ENCODE measurements at places on chromosomes 11 and 22. TPM values are rescaled to one million over a fixed set of nuclear protein-coding genes. Genes with fewer than 3 reads are reported as not detected.

- H3K27me3 ChIP-seq: no peaks in the 10 kb centered on the region
- no peak overlapping the region for H3K27ac ChIP-seq
These were observed 54.5 kb downstream of the PACS1 start for GRCh38 chr11:66124564-66124963.

DNA sequence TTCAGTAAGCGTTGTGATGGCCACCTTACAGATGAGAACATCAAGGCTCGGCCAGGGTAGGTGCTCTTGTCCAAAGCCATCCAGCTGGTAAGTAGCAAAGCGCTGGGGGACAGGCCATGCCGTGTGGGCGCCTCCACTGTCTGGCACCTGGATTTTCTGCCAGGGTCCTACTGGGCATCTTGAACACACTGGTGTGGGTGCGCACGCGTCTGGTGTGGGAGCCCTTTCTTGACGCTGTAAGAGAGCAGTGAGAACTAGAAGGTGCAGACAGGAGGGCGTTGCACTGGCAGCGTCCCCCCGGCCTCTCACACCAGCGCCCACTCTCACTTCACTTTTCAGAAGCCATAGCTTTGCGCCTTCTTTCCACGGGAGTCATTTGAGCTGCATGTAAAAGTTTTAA is 296.6 kb downstream of the TBC1D22A start:
- no peak overlapping the region for H3K4me3 ChIP-seq
- H3K27ac ChIP-seq: peak overlapping the region; percentile 17
- H3K27me3 ChIP-seq: no peaks in the 10 kb centered on the region
- H3K4me1 ChIP-seq: no peaks in the 10 kb centered on the region
- no peak for DNase-seq
- H3K36me3 ChIP-seq: no peaks in the 10 kb centered on the region

Gene IL10RA
- 6.8 TPM for total RNA-seq

DNA sequence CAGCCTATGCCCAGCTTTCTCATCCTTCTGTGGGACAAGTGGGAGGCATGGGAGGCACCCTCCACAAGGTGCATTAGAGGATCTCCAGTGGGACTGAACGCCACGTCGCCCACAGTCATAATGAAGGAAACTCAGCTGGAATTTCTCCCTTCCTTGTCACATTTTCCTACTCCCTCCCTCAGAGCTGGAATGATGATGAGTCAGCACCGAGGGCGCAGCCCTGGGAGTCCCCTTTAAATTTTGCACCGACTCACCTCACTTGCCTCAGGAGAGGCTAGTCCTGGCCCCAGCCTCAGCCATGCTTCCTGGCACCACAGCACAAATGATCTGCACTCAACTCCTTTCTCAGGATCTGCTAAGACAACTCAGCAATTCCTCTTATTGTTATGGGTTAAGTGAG is 34.3 kb downstream of the DBX1 start:
- H3K27ac ChIP-seq: no peak overlapping the region
- no peaks in the 10 kb centered on the region for H3K27me3 ChIP-seq
- H3K4me3 ChIP-seq: no peak overlapping the region
- no peaks in the 10 kb centered on the region for H3K4me1 ChIP-seq
- no peaks in the 10 kb centered on the region for H3K36me3 ChIP-seq

DNA sequence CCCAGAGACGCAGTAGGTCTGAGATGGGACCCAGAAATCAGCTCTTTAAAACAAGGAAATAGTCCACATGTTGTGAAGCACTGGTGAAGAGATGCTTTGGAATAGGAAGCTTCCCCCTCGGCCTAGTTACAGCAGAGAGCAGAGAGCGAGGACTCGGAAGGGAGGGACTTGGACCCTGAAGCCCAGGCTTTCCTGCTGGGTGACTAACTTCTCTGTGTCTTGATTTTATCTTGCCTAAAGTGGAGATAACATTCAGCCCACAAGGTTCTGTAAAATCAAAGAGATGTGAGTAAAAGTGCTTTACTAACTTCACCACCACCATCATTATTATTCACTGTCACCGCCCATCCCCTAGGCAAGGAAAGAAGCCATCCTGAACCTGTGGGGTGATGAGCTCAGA is 58.4 kb downstream of the THAP12 start:
- H3K36me3 ChIP-seq: no peaks in the 10 kb centered on the region
- H3K27ac ChIP-seq: no peak overlapping the region
- DNase-seq: no peak
- no peak overlapping the region for H3K4me3 ChIP-seq
- peaks cover 5% of the 10 kb centered on the region for H3K4me1 ChIP-seq

- H3K27ac ChIP-seq: peak overlapping the region; percentile 75
- H3K4me1 ChIP-seq: peaks cover 11% of the 10 kb centered on the region
- DNase-seq: peak; percentile 47
- H3K27me3 ChIP-seq: no peaks in the 10 kb centered on the region
These were observed 37.7 kb upstream of the GNB1L start for GRCh38 chr22:19892257-19892879.

- no peak within 1 kb of the TSS for H3K27ac ChIP-seq
- DNase-seq: no peak
- no peaks in the 10 kb centered on the region for H3K4me1 ChIP-seq
- no peaks in the 10 kb centered on the region for H3K27me3 ChIP-seq
- H3K4me3 ChIP-seq: no peak within 1 kb of the TSS
These were observed at the start of gene KRTAP5-3 for GRCh38 chr11:1608363-1608762. Gene KRTAP5-3, minus strand, starts transcription at chr11:1608463. Its CDS starts 78 bp downstream, at chr11:1608385.

Gene ASCC2
- 47.1 TPM for total RNA-seq

- no peaks in the 10 kb centered on the region for H3K4me1 ChIP-seq
- no peak overlapping the region for H3K4me3 ChIP-seq
- no peaks in the 10 kb centered on the region for H3K36me3 ChIP-seq
- peak; percentile 74 for DNase-seq
- H3K27ac ChIP-seq: peak overlapping the region; percentile 37
- H3K27me3 ChIP-seq: no peaks in the 10 kb centered on the region
These were observed 21.0 kb upstream of the RAB30 start for GRCh38 chr11:83092488-83093384.

GRCh38 chr11:80315200-80315599 is 874.4 kb upstream of the TENM4 start:
- H3K27ac ChIP-seq: no peak overlapping the region
- DNase-seq: no peak
- H3K36me3 ChIP-seq: no peaks in the 10 kb centered on the region
- H3K4me1 ChIP-seq: no peaks in the 10 kb centered on the region
- H3K27me3 ChIP-seq: no peaks in the 10 kb centered on the region

DNA sequence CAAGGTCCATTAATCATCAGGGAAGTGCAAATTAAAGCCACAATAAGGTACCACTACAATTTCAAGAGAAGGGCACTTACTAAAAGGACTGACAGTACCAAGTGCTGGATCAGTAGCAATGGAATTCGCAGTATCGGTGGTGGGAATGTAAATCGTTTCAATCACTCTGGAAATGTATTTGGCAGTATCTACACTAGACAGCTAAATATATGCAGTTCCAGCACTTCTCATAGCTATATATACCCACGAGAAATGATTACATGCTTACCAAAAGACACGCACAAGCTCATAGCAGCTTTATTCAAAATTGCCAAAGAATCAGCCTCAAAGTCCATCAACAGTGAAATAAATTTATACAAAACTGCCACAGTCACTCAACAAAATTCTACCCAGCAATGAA is 4.4 kb upstream of the ZNF280B start:
- H3K27ac ChIP-seq: no peak overlapping the region
- H3K27me3 ChIP-seq: no peaks in the 10 kb centered on the region
- no peaks in the 10 kb centered on the region for H3K36me3 ChIP-seq
- DNase-seq: no peak
- H3K4me3 ChIP-seq: no peak overlapping the region

DNA sequence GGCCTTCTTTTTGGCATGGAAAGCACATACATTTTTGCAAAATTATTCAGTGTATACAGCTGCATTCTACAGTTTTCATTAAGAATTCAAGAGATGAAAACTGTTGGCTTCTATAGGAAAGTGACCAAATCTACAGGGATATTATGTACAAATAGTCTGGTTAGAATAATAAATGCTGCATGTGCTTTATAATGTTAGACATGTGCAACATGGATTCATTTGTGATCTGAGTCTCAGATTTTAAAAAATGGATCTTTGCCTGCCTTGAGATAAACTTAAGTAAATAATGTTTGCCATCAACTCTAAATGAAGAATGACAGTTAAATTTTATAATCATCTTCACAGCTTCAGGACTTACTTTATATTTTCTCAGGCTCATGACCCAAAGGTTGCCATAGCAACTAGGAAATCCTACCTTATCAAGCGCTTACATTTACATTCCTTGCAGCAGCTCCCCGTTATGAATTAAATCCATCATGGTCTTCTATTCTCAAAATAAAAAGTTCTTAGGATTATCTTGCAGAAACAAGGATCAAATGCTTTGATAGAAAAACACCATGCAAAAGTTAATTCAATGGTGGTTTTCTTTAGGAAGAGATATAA is 200.2 kb downstream of the CADM1 start:
- no peaks in the 10 kb centered on the region for H3K36me3 ChIP-seq
- no peak overlapping the region for H3K4me3 ChIP-seq
- H3K27me3 ChIP-seq: no peaks in the 10 kb centered on the region
- DNase-seq: no peak
- H3K27ac ChIP-seq: no peak overlapping the region

- no peaks in the 10 kb centered on the region for H3K36me3 ChIP-seq
- no peak for DNase-seq
- no peak overlapping the region for H3K27ac ChIP-seq
- peaks cover 17% of the 10 kb centered on the region for H3K4me1 ChIP-seq
These were observed 116.0 kb downstream of the RBFOX2 start for GRCh38 chr22:35912658-35913057.

DNA sequence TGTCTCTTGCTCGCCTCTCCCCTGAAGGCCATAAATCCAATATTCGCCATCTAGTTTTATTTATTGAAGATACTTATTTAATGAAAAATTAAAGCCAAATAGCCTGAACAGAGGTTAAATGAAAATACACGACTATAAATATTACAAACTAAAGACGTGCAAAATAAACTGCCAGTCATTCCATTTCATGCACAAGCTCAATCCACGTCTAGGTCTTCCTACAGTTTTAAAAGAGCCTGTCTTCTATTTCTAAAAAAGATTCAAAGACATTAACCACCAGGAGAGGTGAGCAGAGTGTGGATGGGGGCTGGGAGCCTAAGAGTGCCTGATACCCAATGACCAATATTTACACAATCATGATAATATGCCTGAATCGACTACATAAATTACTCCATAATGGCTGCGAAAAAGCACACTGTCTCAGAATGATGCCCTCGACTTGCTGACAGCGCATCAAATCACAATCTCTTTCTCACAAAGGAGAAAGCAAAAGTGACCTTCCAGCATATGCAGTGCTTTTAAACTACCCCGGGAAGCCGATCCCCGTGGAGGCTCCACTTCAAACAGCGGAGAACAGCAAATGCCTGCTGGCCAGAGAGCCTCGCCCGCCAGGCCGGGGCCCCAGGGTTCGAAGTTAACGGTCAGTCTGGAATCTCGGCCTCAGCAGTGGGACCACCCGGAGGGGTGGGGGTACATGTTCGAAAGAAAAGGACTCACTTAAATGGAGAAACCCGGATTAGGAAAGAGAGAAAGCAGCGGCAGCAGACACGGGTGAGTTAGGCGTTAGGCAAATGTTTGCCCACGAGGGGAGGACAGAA is 1.7 kb downstream of the FCHSD2 start:
- DNase-seq: no peak
- H3K27me3 ChIP-seq: no peaks in the 10 kb centered on the region
- H3K4me3 ChIP-seq: peak overlapping the region; percentile 93
- H3K27ac ChIP-seq: peak overlapping the region; percentile 98

DNA sequence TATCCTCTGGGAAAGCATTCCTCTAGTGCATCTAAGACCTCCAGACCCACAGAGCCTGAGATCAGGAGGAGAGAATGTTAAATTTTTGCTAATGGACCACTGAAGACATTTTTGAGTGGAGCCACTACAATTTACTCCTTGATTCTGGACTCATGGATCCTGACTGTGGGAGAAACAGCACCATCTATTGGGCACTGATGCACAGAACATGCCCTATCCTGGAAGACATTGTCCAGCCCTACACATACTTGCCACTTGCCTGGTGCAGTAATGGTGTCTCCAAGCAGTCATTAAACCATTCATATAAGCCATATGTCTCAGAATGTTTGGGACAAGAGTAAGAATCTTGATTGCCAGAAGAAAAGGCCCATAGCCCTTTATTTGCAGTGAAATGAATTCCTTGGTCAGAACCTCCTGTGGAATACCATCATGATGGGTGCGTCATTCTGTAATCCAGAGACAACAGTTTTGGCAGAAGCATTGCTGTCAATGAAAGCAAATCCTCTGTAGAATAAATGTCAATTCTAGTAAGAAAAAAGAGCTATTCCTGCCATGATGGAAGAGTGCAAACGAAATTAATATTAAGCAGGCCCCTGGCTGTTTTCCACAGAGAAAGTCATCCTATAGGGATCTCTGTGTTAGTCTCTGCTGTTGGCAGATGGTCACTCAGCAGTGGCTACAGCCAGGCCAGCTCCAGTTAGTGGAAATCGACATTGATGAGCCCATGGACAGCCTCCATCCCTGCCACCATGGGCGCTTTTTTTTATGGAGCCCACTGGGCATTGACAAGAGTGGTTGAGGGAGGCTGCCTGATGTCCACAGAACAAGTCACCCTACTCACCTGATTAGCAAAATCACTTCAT is 43.5 kb downstream of the GGTLC2 start:
- no peak overlapping the region for H3K4me3 ChIP-seq
- no peaks in the 10 kb centered on the region for H3K27me3 ChIP-seq
- H3K4me1 ChIP-seq: no peaks in the 10 kb centered on the region
- no peak overlapping the region for H3K27ac ChIP-seq

Gene ROM1
- 5.3 TPM for total RNA-seq

GRCh38 chr11:94036096-94036495 is 14.9 kb downstream of the HEPHL1 start:
- H3K36me3 ChIP-seq: no peaks in the 10 kb centered on the region
- H3K4me3 ChIP-seq: no peak overlapping the region
- DNase-seq: no peak
- H3K27me3 ChIP-seq: no peaks in the 10 kb centered on the region
